ENCODE measurements at places on chromosomes 12 and 14.
A peak's percentile ranks its signal among the peaks of the same experiment; 100 is the strongest.

DNA sequence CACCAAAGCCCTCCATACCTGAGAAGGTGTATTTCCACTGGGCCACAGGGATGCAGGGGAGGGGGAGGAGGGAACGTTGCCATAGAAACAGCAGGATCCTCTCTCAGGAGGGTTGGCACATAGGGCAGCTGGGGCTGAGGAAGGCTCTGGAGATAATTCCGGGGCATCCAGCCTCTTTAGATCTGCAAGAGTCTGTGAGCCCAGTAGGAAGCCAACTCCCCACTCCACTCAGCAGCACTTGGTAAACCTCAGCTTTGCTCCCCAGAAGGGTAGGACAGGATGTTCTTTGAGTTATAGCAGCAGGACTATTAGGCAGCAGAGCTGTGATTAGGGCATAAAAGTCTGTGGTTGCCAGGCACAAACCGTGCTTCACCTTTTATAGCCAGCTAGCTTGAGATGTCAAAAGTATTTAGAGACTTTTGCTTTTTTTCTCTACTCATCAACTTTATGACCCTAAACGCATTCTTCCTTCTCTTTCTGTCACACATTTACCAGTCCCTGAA, 7.8 kb upstream of the PLEKHG3 start:
- DNase-seq = no peak

DNA sequence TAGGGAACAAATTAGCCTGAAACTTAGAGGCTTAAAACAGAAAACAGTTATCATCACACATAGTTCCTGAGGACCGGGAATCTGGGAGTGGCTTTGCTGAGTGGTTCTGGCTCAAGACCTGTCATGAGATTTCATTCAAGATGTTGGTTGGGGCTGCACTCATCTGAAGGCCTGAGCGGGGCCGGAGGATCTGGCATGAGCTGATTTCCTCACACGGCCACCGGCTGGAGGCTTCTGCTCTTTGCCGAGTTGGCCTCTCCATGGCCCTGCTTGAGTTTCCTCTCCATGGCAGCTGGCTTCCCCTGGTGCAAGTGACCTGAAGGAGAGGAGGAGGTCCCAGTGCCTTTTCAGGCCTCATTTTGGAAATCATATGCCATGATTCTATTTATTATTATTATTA, 128.1 kb downstream of the PAPOLA start:
- DNase-seq = peak; percentile 24

- no peak for DNase-seq
Observed at GRCh38 chr14:102975662-102976061, 53.2 kb downstream of the AMN start.

DNA sequence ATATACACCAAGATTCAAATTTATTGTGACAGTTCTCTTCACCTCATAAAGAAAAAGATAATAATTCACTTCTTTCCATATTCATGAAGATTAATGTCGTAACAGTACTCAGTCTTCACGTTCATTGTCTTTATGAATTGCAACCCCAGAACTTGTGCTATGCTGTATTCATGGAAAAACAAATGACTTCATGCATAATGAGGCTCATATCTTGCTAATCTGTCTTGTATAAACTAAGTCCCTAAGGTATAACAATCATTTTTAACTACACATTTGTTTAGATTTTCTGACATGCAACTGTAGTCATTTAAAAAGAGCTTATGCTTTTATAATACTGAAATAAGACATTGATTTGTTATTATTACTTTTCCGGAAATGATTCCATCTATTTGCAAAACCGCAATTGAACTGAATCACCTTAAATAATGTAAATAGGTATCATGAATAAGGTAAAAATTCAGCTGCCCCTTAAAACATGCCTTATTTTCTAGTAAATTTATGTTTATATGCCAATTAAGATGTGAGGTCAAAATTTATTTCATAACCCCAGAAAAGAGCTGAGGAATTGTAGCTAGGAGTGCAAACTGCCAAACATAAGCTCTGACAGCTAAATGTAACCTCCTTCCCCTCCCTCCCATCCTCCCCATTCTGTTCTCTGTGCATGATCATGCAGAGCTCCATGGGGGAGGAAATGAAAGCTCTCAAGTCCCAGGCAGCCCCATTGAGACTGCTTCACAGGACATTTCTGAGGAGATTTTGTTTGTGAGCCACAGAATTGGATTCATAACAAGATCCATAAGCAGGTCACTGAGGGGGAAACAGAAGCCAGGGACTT, 301.6 kb downstream of the ATP23 start:
- no peak for DNase-seq

GRCh38 chr12:81450920-81451739, 308.0 kb downstream of the PPFIA2 start:
- DNase-seq = no peak

GRCh38 chr12:13000616-13000924, 505 bp upstream of the HEBP1 start:
- no peak for DNase-seq

GRCh38 chr12:92259696-92260251, 114.1 kb upstream of the BTG1 start:
- DNase-seq = no peak

DNA sequence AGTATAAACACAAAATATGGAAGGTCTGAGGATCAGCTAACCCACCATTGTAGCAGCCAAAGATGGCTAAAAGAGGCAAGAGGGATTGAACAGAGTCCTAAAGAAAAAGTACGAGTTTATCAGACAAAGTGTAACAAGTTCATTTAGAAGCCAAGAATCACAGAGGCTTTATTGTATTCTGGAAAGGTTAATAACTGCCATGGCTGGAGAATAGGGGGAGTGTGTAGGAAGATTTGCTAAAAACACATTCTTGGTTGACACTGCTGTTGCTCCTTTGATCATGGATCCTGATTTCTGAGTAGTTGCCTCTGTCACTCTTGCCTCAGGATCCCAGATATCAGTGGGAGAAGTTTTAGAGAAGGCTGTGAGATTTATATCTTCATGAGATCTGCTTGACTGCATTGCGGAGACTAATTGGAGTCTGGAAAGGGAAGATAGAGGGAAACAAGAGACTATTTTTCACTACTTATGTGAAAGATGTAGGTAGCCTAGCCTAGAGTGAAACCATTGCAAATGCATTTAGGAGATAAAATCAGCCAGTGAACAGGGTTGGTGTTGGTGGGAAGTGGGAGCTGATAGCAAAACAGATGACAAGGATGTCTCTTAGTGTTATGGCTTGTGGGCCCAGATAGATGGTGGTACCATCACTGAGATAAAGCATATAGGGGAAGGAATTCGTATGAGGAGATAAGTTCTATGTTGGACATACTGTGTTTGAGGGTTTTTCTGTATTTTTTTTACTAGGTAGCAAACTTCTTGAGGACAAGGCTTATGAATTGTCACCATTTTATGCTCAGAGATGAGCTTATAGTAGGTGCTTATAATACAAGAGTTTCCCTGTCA, 402.9 kb upstream of the PDE3A start:
- DNase-seq = no peak

DNA sequence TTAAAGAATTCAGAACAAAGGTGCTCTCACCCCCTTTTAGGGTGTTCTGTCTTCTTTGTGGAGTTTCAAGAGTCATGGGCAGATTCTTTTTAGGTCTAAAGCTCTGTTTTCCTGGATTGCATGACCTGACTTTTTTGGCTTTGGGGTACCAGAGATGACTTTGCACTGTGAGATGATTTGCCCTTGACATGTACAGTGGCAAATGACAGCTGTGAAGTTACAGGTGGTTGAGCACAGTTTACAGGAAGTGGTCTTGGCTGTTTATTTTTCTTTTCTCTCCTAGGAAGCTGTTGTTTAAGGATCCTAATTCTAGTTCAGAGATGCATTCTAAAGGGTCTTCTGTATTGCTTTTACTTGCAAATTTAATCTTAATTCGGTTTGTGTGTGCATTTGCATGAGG, 83.8 kb upstream of the METAP2 start:
- no peak for DNase-seq

DNA sequence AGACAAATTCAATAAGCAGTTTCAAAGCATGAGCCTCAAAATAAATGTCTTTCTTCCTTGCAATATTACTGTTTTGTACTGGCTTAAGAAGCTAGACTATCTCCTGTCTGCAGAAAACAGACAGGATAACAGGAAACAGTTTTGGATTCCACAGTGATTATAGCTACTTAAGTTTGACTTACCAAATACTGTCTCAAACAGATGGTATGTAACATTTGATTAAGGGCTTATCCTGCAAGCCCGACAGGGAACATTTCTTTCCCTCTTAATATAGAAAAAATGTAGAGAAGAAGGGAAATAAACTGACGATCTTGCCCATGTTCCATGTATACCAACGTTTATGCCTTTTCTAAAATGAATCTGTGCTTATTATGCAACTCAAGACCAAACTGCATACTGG, 179.9 kb upstream of the EEA1 start:
- DNase-seq = no peak

GRCh38 chr12:28180786-28181185, 9.5 kb upstream of the CCDC91 start:
- no peak for DNase-seq

- DNase-seq = no peak
Observed at GRCh38 chr14:58862416-58863160, 224.8 kb downstream of the DACT1 start.

GRCh38 chr14:85599939-85600338, 70.0 kb downstream of the FLRT2 start:
- DNase-seq = no peak

DNA sequence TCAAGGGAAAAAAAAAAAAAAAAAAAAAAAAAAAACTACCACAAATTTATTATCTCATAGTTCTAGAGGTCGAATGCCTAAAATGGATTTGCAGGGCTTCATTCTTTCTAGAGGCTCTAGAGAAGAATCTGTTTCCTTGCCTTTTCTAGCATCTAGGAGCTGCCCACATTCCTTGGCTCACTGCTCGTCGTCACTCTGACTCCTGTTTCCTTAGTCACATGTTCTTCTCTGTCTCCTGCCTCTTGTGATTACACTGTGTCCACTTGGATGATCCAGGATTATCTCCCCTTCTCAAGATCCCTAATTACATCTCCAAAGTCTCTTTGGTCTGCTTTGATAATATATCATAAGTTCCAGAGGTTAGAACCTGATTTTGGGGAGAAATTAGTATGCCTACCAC, 88.7 kb downstream of the HECTD1 start:
- DNase-seq = no peak

DNA sequence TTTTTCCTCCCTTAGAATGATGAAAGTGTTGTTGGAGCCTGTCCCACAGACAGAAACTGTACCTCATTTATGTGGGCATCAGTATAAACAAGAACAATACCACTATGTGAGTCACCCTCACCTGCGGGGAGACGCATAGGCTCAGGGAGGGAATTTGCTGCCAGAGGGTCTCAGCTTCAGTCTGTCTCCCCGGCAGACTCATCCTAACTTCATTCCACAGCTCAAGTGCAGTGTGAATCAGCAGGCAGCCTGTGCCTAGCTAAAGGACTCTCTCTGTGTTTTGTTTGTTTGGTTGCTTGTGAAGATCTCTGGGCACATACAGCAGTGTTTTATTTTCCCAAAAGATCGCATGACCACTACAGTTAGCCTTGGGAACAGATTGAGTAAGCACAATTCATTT, 98.9 kb downstream of the PRKCH start:
- DNase-seq = peak; percentile 77

DNA sequence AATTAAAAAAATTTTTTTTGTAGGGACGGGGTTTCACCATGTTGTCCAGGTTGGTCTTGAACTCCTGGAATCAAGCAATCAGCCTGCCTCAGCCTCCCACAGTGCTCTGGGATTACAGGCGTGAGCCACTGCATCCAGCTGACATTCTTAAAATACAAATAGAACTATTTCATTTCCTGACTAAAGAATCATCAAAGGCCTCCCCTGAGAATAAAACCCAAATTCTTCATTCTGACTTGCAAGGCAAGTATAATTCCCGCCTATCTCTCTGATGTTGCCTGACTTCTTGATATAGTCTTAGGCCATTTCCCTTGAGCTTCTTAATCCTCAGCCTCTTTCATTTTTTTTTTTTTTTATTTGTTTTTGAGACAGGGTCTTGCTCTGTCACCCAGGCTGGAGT, 4.4 kb upstream of the BICD1 start:
- no peak for DNase-seq

GRCh38 chr12:122190842-122191668, 8.1 kb downstream of the LRRC43 start:
- DNase-seq = peak; percentile 85

Measured in activated effector memory CD4-positive, alpha-beta T cell treated with anti-CD3 and anti-CD28 coated beads, Interleukin-2, amount 50 U/mL, for 16 hours (primary cell).